ENCODE measurements at places on chromosomes 6 and 20.
A peak's percentile ranks its signal among the peaks of the same experiment; 100 is the strongest.

- DNase-seq = no peak
Observed at GRCh38 chr6:15312500-15312899, 66.6 kb downstream of the JARID2 start.

GRCh38 chr20:61789329-61789728 lies 276.4 kb downstream of the TAF4 start:
- DNase-seq = no peak

GRCh38 chr6:73341335-73341734 lies 12.7 kb downstream of the DPPA5 start:
- DNase-seq = no peak

GRCh38 chr6:113050979-113051378 lies 703.8 kb downstream of the RFPL4B start:
- DNase-seq = no peak

- no peak for DNase-seq
Observed at GRCh38 chr6:45685076-45685475, 307.3 kb upstream of the SUPT3H start.

GRCh38 chr6:165468340-165469235 lies 159.2 kb upstream of the C6orf118 start:
- DNase-seq = no peak

GRCh38 chr20:38303908-38304379 lies at the start of gene BPI:
BPI (plus strand) TSS chr20:38304156; CDS start chr20:38304224, 68 bp downstream.
- DNase-seq = no peak

DNA sequence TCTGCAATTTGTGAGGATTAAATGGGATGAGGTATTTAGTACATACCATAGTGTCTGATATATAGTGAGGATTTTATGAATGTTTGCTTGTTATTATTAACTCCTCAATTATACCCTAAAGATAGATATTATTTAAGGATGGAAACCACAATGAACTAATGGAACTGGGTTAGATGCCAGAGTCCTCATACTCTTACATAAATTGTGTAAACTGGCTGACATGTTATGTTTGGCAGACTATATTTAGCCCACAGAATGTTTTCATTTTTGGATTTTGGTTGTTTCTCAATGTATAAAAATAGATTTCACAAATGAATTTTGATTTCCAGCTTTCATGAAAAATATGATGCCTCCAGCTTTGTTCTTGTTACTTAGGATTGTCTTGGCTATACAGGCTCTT lies 37.6 kb downstream of the HTR1B start:
- DNase-seq = no peak

- no peak for DNase-seq
Observed at GRCh38 chr6:108836061-108836460, 12.2 kb upstream of the ARMC2 start.

DNA sequence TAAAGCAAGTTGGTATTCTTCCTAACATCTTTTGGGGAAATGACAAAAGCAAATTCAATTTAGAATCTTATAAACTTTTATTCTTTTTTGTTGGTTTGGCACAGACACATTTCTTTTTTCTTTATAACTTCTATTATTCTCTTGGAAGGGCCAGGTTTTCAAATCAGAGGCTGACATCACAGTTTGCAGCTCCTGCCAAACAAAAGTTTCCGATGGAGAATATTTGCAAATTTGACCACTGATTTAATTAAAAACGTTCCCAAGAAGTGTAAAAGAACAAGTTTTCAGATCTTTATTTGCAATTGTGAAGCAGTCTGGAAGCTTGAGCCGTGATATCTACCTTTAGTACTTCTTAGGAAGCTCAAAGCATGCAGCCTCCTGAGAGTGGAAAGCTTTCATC lies 53.8 kb upstream of the CD83 start:
- DNase-seq = no peak

DNA sequence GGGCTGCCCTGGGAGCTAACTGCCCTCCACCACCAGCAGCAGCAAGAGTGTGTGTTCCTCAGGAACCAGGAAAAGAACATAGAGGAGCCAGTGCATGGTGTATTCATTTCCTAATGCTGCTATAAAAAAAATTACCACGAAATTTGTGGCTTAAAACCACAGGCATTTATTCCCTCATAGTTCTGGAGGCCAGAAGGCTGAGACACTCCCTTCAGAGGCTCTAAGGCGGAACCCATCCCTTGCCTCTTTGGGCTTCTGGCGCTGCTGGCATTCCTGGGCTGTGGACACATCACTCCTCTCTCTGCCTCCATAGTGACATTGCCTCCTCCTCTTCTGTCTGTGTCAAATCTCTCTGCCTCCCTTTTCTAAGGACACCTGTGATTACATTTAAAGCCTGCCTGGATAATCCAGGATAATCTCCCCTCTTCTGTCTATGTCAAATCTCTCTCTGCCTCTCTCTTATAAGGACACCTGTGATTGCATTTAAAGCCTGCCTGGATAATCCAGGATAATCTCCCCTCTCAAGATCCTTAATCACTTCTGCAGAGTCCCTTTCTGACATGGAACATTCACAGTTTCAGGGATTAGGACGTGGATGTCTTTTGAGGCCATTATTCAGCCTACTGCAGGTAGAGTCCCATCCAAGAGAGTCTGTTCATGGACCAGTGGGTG lies 54.7 kb downstream of the NDUFAF5 start:
- no peak for DNase-seq

DNA sequence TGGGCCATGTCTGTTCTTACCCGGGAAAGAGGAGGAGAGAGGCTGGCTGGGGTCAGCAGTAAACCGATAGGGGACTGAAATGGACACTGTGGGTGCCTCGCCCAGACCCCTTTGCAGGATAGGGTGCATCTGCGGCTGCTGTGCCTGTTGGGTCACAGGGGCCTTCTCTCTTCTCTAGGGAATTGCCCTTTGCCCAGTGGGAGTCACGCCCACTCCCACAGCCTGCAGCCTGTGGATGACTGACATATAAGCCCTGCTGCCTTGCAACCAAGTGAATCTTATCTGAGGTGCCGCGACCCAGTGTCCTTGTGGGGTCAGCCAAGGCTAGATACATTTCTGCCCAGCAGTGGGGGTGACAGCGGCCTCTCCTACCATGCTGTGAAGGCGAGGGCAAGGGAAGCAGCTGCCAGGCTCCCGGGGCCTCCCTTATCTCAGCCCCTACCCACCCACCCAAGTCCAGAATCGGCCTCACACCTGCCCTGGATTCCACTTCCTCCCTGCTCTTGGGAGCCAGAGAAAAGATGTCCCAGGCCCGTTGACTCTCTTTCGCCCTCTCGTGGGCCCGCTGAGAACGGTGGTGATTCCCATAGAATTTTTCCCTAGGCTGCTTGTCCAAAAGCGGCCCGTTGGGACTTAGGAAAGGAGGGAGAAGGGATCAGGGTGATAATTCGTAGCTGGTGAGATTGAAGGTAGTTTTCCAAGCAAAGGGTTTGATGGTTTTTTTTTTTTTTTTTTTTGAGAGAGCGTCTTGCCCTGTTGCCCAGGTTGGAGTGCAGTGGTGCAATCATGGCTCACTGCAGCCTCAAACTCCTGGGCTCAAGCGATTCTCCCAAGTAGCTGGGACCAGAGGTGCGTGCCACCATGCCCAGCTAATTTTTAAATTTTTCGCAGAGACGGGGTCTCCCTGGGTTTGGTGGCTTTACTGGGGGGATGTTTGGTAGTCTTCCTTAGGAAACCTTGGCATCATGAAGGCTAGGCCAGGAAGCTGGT lies 76.4 kb upstream of the RNF24 start:
- DNase-seq = peak; percentile 8

- no peak for DNase-seq
Observed at GRCh38 chr6:79186564-79186963, 47.9 kb downstream of the HMGN3 start.

- DNase-seq = no peak
Observed at GRCh38 chr20:50982363-50982762, 23.7 kb downstream of the MOCS3 start.

DNA sequence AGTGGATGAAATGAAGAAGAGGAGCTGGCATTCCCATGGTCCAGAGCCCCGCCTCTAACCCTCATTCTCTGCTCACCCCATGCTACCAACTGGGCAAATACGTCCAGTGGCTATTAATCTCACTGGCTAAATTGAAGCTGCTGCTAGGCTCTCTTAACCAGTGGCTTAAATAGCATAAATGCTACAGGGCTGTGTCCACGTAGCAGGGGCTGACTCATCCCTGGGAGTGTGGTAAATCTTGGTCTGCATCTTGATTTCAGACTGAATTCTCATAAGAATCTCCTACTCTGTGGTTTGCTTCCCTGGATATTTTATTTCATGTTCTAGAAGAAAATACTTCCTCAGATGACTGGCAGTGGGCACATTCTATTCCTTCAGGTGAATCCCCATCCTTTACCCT lies 193.1 kb upstream of the ARG1 start:
- no peak for DNase-seq

DNA sequence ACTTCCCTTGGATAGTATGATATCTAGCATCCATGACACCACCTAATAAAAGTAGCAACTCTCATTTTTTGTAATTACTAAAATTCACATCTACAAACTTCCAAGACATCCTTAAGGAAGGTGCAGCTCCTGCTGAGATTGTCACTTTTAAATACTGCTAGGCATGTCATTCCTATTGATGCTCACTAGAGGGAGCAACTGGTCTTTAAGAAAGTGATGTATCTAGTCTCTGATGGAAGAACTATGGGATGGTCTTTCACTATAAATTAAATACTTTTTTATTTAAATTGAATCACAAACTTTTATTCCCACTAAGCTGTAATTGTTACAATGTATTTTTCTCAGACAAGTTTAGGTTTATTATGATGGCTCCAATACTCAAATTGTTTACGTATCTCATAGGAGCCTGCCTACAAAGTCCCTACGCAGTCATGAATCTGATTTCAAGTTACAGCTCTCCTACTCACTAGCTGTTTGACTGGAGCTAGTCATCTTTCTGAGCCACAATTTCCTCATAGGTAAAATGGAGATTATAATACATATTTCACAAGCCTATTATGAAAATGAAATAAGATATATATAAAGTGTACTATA lies 8.1 kb upstream of the TSPYL1 start:
- no peak for DNase-seq

GRCh38 chr6:167647737-167648470 lies 178.8 kb upstream of the AFDN start:
- DNase-seq = no peak

DNA sequence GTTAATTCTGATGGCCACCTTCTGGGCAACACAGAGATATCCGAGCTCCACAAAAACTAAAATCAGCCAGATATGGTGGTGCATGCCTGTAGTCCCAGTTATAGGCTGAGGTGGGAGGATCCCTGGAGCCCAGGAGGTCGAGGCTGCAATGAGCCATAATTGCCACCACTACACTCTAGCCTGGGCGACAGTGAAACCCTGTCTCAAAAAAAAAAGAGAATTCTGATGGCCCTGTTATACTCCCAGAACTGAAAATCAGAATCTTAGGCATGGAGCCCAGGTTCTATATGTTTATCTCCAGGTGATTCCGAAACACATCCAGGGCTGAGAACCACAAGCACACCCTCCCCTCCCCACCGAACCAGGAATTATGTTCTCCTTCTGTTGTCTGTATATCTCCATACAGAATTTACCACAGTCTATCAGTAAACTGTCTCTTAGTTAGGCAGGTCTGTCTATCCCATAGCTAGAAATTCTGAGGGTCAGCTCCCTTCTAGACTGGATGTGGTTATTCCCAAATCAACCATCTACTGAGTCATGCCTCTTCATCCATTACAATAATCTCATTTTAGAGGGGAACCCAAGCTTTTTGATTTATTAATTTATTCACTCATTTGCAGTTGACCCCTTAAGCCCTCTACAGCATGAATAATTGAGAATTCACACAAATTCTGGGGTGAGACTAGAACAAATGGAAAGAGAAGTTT lies 24.8 kb upstream of the CCND3 start:
- no peak for DNase-seq

DNA sequence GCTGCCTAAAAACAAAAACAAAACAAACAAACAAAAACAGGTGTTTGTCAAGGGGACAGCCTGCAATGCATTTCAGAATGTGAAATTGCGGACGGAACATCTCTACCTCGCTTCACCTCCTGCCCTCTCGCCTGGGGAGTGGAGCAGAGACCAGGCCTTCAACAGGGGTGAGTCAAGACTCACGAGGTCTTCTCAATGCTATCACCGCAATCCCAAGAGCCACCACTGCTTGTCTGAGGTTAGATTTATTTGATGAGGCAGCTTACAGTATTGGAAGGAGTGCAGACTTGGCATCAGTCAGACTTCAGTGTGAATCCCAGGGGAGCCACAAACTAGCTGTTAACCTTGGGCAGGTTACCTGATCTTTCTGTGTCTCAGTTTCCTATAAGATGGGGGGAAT lies 7.7 kb downstream of the GABRR1 start:
- no peak for DNase-seq

DNA sequence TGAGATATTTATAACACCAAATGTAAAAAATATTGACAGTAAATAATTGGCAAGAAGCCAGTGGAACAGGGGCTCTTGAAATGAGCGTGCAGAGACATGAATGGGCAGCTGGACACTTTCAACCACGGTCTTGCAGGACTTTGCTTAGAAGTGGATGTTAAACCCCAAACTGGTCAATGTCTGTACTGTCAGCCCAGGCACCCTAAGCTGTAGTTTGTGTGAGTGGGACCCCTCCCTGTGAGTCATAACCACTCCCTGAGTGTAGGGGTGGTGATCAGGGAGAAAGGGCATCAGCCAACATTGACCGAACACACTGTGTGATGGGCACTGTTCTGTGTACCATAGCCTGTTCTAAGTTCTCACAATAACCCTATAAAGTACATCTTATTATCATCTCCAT lies 108.6 kb downstream of the FIG4 start:
- no peak for DNase-seq

DNA sequence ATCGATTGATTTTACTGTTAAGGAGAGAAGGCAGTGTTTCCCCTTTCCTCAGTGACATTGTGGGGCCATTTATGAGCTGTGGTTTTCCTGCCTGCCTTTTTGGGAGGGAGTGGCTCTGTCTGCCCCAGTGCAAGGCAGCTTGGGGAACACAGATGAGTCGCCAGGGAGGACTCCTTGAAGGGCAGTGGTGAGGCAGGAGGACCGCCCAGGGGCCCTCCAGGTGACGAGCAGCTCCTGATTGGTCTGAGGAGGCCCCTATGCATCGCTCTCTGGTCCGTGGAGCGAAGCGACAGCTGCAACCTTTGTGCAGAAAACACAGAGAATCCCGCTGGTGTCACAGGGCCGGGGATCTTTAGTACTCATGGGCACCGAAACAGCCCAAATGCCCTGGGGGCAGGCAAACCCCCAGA lies 100.3 kb downstream of the TMEM242 start:
- no peak for DNase-seq
